ENCODE measurements at places on chromosomes 4 and X. TPM values are rescaled to one million over a fixed set of nuclear protein-coding genes. Genes with fewer than 3 reads are reported as not detected.

The RENBP gene
- 3.3 TPM for total RNA-seq

- no peak for DNase-seq
Observed at GRCh38 chr4:41207291-41207831, 7.0 kb downstream of the APBB2 start.

The AKAP4 gene
- not detected for total RNA-seq

GRCh38 chr4:30716158-30716557 lies 4.0 kb upstream of the PCDH7 start:
- DNase-seq = no peak

- no peak for DNase-seq
Observed at GRCh38 chr4:89314291-89314690, 6.7 kb upstream of the GPRIN3 start.

GRCh38 chr4:184641451-184641850 lies 7.8 kb downstream of the CASP3 start:
- no peak for DNase-seq

- DNase-seq = no peak
Observed at GRCh38 chr4:124167602-124168001, 544.9 kb downstream of the ANKRD50 start.

The STPG2 gene
- not detected for total RNA-seq

- no peak for DNase-seq
Observed at GRCh38 chr4:15459706-15460105, 10.0 kb upstream of the CC2D2A start.

- no peak for DNase-seq
Observed at GRCh38 chrX:65127842-65128241, 151.6 kb upstream of the ZC4H2 start.

GRCh38 chrX:40434443-40434842 lies 146.3 kb upstream of the ATP6AP2 start:
- no peak for DNase-seq

GRCh38 chr4:183618681-183619080 lies 40.3 kb downstream of the RWDD4 start:
- no peak for DNase-seq

DNA sequence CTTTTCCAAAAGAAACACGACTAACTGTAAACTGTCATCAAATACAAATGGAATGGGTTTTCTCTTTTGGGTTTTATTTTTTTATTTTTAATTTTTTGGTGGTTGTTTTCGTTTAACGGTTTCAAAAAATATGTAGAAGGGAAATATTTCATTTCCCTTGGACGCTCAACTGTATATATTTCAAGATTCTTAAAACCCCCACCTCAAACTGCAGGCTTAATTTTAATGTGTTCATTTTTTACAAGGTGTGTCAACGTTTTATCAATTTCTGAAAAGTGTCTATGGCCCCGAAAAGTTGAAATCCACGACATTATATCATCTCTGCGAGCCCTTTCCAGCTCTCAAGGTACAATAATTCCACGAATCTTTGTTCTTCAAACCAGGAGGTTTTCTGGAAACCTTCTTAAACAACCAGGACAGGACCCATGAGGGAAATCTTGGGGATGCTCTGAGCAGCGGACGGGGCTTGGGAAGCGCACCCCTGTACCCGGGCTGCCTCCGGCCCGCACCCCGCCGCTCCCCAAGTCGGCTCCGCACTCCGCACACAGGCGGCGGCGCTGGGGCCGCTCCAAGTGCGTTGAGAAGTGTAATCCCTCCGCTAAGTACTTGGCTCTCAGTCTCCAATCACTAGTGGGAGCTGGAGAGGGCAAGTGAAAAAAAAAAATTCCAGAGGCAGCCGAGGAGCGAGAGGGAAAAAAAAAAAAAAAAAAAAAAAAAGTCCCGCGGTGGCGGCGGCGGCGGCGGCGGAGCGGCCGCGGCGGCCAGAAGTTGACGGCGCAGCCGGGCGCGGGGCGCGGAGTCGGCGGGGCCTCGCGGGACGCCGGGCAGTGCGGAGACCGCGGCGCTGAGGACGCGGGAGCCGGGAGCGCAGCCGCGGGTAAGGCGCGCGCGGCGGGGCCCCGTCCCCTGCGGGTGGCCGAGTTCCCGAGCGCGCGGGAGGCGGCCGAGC lies at the start of gene BMPR1B:
TSS of gene BMPR1B (plus strand) at position 764 of the 949 bp plus-strand sequence. CDS start 346,470 bp downstream, outside the sequence.
- DNase-seq = no peak

The PRMT9 gene
- total RNA-seq = 6.4 TPM

The PABPC5 gene
- total RNA-seq = 0.64 TPM

- DNase-seq = peak; percentile 62
Observed at GRCh38 chr4:153245775-153246174, 41.5 kb downstream of the TRIM2 start.

DNA sequence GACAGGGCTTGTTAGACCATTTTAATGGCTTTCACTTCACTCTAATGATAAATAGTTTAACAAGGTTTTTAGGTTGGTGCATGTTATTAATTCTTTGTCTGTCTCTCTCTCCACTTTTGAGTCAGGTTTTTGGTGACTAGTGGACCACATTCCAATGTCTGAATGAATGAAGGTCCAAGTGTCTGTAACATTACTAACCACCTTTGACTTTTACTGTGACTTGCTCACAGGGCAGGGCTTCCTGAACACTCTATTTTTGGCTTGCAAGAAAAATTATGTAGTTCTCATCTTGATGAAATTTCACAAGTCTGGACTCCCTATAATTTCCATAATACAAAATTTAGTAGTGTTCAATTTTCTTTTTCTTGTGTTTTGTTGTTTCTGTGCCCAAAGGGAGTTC lies 78.9 kb upstream of the BMPR1B start:
- no peak for DNase-seq

GRCh38 chr4:174084542-174084941 lies 198.9 kb downstream of the FBXO8 start:
- no peak for DNase-seq

The ABLIM2 gene
- total RNA-seq = 11.1 TPM

The NAP1L5 gene
- 1.5 TPM for total RNA-seq

The TCP11X2 gene
- not detected for total RNA-seq

DNA sequence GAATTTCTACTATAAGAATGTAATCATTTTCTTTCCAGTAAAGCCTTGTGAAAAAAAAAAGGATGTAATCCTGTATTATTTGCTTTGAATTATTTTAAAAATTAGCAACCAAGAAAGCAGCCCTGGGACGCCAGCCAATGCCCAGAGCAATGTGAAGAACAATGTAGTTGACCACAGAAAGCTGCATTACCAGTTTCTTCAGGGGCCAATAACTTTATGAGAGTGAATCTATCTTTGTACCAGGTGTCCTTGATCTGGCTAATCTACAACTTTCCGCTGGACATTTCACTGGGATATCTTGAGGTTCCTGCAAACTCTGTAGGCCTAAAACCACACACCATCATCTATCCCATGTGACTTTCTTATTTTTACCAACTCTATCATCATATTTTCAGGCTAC lies 7.6 kb upstream of the KLHL2 start:
- DNase-seq = no peak

The NUDT11 gene
- total RNA-seq = not detected

- DNase-seq = no peak
Observed at GRCh38 chr4:41369680-41370079, 113.0 kb downstream of the UCHL1 start.

- no peak for DNase-seq
Observed at GRCh38 chr4:8173492-8174242, 15.1 kb upstream of the ABLIM2 start.

- DNase-seq = no peak
Observed at GRCh38 chr4:157977086-157977485, 195.7 kb downstream of the GASK1B start.

GRCh38 chr4:151940926-151941617 lies 180.3 kb upstream of the GATB start:
- no peak for DNase-seq

DNA sequence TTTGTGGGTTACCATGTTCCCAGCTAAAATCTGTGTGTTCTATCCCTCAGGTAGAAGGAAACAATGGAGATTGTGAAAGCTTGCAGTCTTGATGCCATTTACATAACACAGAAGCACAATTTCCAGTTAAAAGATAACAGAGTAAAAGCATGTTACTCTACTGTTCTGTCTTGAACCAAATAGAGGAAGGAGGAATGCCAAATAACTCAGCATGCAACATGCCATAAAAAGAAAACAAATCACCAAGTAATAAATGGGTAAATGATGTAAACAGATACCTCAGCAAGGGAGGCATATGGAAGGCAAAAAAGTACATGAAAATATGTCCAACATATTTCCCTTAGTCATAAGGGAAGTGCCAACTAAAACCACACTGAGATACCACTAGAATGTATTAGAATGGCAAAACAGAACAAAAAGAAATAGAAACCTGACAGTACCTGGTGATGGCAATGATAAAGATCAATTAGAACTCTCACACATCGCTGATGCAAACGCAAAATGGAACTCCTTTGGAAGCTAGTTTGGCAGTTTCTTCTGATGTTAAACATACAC lies 502.6 kb upstream of the HS3ST1 start:
- DNase-seq = no peak

DNA sequence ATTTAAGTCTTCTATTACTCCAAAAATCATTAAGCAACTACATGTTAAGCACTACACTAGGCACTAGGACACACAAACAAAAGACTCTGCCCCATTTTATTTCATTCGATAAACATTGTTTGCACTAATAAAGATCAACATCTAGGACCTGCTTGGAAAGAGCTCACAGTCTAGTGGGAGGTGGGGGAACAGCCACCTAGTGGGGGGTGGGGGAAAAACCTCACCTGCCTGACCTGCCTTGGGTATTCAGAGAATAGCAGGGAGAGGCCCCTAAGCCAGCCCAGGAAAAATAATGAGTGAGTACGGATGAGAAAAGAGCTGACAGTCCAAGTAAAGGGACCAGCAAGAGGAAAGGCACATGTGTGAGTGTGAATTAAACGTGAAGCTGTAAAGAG lies 52.2 kb downstream of the PRDM5 start:
- DNase-seq = peak; percentile 35

GRCh38 chr4:77358315-77358928 lies 201.4 kb downstream of the CCNG2 start:
- peak; percentile 26 for DNase-seq

DNA sequence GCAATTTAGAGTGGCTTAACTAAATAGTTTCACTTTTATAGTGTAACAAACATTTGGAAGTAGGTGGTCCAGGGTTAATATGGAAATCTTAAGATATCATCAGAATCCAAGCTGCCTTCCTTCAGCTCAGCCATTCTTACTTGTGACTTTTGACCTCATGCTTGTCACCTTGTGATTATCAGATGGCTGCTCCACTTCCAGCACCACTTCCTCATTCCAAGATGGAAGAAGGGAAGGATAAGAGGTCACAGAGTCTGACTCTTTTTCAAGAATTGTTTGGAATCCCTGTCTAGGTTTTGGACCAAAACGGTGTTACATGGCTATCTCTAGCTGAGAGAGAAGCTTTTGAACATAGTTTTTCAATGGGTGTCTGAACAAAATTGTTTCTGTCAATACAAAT lies 39.9 kb downstream of the MTTP start:
- no peak for DNase-seq

DNA sequence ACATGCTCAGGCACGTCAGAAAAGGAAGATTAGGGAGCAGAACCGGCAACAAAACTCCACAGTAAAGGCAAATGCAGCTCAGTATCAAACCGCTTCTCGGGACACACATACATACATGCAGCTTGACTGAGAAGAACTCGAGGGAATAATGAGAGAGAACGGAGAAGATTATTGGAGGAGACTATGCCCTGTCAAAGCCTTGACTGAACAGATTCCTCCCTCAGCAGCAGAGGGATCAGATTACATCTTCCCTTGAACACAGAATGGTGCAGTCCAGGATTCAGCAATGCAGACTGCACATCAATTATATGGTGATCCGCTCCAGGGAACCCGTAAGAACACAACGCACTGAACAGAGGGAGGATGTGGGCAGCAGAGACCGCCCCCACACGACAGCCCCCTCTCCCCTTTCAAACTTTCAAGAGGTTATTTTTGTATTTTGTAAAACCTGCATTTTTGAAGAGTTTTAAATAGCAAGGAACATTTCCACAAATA lies 183.2 kb downstream of the FBXW7 start:
- peak; percentile 28 for DNase-seq

The GDI1 gene
- 63.0 TPM for total RNA-seq

DNA sequence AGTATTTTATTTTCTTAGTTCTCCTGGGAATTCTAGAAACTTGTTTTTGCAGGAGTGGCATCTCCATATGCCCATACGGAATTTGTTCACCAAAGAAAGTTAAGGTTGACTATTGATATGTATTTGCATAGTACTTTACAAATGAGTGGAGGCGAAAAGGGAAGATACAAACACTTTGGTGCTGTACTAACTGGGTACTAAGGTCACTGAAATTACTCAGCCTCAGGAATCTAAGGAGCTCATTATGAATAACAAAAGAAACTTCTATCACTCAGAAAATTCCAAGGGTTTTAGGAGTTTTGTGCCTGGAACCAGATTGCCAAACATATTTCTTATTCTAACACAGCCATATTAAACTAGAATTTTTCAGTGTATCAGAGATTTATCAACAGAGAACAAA lies 27.4 kb upstream of the TMPRSS11B start:
- DNase-seq = no peak

DNA sequence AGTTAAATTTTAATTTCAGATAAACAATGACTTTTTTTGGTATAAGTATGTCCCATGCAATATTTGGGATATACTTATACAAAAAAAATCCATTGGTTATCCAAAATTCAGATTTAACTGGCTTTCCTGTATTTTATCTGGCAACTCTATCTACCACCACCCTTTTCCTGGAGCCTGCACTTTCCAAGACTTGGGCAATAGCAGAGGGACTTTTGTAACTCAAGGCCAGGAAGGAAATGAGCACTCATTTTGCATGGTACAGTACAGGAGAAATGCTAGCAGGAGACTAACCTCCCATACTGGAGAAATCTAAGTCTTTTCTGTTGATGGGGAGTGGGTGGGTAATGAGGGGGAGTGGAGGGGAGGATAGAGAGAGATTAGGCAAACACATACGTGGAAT lies 37.7 kb upstream of the PLAC1 start:
- DNase-seq = no peak

DNA sequence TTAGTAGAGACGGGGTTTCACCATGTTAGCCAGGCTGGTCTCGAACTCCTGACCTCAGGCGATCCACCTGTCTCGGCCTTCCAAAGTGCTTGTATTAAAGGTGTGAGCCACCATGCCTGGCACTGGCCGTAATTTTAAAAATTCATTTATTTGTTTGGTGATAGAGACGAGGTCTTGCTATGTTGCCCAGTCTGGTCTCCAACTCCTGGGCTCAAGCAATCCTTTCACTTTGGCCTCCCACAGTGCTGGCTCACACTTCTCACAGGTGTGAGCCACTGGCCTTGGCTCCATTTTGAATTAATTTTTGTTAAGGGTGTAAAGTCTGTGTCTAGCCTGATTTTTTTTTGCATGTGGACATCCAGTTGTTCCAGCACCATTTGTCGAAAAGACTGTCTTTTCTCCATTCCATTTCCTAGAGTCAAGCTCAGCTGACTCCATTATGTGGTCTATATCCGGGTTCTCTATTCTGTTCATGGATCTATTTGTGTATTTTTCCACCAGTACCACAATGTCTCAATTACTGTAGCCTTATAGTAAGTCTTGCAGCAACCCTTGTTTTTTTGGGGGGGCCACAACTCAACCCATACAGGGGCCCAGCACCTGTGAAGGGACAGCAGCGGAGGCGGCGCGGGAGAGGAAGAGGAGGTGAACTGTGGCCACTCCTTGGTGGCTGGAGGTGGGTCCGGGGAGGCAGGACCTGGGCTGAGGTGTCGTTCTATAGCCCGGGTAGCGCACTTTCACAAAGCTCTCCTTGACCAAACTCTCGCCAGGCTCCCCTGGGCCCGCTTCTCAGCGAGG lies 1.5 kb upstream of the NSD2 start:
- DNase-seq = no peak

- DNase-seq = no peak
Observed at GRCh38 chrX:147570483-147570882, 341.2 kb upstream of the FMR1 start.
